Right kidney (tissue), 9 donors: ENCODE measurements at places on chromosomes 2 and 18.

- DNase-seq, result no peak
Measured at GRCh38 chr2:227703280-227703732, 14.5 kb downstream of the SLC19A3 start.

- no peak for DNase-seq
Measured at GRCh38 chr2:100422320-100423055, 5.0 kb upstream of the CHST10 start.

- DNase-seq, result no peak
Measured at GRCh38 chr18:56508370-56509036, 129.9 kb downstream of the TXNL1 start.

DNA sequence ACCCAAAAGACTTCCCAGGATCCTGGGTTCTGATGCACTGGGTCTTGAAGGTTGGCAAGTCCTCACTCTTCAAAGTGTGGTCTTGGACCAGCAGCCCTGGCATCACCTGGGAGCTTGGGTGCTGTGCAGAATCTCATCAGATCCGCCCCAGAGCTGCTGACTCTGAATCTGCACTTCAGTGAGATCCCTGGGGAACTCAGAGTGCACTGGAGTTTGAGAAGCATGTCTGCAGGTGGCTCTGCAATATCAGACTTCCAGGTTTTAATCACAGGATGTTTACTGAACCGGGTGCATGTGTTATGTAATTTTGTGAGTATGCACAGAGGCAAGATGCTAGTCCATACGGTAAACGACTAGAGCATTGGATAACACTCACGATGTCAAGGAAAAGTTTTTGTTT lies 58.0 kb upstream of the BOD1L2 start:
- no peak for DNase-seq

GRCh38 chr2:85170938-85171475 lies 37.8 kb downstream of the TCF7L1 start:
- no peak for DNase-seq

- no peak for DNase-seq
Measured at GRCh38 chr2:205857520-205858237, 175.4 kb downstream of the NRP2 start.

- peak; percentile 69 for DNase-seq
Measured at GRCh38 chr18:77133051-77133834, 660 bp upstream of the MBP start.

- DNase-seq, result no peak
Measured at GRCh38 chr2:173989884-173990215, 24.7 kb upstream of the SP3 start.

GRCh38 chr2:219428469-219428868 lies 6.2 kb upstream of the SPEG start:
- no peak for DNase-seq

DNA sequence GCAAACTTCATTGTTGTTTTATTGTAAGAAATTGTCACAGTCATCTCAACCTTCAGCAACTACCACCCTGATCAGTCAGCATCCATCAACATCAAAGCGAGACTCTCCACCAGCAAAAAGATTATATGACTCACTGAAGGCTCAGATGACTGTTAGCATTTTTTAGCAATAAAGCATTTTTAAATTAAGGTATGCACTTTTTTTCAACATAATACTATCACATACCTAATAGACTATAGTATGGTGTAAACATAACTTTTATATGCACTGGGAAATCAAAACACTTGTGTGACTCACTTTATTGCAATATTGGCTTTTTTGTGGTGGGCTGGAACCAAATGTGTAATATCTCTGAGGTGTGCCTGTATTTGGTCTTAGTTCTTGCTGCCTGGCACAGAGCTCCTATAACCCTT lies 15.6 kb downstream of the SCN1A start:
- no peak for DNase-seq

GRCh38 chr2:65015731-65016130 lies 26.5 kb downstream of the SLC1A4 start:
- DNase-seq, result no peak

DNA sequence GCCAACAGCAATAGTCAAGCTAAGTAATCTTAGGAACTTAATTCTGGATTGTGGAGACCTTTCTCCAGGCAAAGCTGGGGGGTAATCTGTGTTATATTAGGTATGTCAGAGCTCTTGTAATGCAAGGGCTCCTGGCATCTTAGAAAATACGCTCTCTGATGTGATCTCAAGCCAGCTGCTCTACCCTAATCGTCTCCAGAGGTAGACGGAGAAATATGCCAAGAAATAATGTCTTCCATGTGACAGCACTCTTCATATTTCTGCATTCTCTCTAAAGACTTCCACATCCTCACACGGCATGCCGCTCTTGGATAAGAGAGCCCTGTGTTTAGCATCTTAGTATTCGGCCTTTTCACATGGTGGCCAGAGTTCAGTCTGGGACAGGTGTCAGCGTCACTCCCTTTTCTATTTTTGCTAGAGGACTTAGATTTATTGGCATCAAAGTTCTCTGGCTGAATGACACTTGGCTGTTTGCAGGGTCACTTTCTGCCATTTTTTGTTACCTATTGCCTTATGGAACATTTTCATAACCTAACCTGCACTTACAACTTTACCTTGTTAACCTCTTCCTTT lies 25.2 kb downstream of the CAPN13 start:
- DNase-seq, result no peak

DNA sequence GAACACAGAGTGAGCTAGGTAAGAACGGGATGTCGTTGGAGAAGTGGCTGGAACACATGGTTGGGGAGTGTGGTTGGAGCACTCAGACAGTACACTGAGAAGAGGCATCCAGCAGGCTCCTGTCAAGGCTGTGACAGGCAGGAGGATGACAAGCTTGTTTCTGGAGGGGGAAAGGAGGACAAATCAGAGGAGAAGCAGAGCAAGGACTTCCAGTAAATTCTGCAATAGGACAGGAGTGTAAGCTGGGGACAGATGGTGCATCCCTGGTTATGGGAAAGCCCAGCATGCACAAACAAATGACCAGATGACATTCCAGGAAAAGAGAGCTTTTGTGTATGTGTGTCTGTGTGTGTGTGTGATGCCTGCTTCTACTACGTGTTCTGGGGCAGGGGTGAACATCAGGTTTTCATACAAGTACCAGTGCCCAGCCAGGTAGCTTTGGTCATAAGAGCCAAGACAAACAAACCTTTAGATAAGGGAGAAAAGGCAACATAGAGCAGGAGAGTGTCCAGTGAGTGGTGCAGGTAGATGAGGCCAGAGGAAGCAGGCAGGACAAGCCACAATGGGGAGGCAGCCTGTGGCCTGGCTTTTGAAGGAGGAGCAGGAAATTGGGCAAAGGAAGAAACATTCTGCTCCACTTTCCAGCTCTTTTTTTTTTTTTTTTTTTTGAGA lies 32.1 kb upstream of the MAPK4 start:
- DNase-seq, result no peak

GRCh38 chr2:83081826-83082690 lies 1377.0 kb downstream of the SUCLG1 start:
- no peak for DNase-seq

DNA sequence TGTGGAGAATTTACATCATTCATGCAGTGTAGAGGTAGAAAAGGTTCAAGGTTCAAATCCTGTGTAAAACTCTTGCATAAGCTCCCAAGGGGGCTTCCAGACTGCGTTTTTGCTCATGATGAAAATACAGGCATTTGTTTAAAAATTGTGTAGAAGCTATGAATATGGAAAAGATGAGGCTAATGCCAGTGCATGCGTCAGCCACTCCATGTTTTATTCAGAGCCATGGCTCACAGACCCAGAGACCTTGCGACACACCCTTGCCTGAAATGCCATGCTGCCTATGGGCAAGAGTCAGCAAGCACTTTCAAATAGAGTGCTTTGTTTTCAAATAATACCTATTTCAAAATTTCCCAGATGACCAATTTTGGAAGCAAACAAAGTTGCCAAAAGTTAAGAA lies 262.3 kb downstream of the TRIB2 start:
- DNase-seq, result no peak

DNA sequence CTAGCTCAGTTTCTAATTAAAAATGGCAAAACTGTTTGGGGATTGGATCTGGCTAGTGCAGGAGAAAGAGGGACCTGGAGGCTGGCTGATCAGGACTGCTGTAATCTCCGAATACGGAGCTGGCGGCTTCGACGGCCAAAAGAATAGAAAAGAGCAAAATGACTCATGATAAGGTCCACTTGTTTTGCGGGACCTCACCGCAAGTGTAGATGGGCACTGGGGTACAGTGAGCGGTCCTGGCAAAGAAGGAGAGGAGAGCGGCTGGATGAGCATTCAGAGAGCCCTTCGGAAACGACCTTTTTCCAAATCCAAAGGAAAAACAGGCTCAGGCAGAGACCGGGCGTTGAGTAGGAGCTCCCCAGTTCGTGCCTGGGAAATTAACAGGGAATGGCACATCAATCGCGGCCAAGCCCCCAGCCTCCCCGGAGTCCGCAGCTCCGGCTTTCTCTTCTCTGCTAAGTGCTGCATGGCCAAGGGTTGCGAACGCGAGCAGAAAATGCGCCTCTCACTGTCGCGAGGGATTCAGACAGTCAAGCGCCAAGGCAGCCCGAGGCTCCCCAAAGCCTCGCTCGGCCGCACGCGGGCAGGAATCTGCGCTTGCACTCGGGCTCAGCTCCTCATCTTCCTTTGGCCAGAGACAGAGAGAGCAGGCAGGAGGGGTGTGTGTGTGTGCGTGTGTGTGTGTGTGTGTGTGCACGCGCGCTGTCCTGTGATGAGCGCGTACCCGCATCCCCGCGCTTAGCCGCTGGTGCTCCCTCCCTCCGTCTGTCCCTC lies 1.8 kb downstream of the DCC start:
- peak; percentile 75 for DNase-seq

GRCh38 chr2:26540306-26540705 lies 62.4 kb upstream of the OTOF start:
- DNase-seq, result no peak

DNA sequence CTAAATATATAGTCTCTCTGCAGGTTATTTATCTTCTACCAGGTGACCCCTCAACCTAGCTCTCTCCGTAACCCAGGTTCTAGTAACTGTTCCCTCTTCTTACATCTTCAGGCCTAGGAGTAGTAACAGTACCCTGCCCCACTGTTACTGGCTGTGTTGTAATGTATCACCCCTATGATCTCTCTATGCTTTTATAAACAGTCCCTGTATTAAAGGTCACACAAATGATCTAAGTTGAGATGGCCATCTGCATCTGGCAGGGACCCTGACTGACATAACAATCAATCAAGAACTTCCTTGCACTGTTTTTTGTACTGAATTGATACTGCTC lies 219.7 kb upstream of the STK17B start:
- no peak for DNase-seq

DNA sequence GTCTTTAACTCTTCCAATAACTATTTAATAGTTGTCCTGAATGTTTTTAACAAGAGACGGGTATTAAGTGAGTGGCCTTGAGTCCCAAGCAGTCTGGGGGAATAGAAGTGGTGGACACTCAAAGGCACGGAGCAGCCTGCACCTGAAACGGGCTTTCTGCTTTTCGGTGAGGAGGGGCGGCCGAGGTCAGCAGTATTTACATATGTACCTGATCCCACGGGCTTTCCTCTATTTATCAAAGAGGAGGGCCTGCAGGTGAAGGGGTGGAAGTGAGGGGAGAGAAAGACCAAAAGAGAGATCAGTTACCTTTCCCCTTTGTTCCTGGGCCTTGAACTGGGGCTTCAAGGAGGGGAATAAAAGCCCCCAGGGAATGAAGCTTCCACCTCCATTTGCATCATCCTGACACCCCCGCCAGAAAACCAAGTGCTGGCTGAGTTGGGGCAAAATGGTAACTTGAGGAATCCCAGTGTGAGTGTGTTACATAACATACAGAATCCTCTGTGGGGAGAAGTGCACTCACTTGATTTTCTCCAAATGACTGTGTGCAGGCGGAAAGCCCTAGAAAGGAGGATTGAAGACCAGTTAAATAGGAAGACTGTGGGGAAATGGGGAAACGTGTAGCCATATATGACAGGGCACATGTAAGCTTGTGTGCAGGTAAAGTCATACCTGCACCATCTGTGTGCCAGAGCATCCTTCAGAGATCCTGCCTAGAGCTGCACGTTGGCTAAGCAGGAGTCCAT lies 12.4 kb downstream of the POU3F3 start:
- peak; percentile 31 for DNase-seq

DNA sequence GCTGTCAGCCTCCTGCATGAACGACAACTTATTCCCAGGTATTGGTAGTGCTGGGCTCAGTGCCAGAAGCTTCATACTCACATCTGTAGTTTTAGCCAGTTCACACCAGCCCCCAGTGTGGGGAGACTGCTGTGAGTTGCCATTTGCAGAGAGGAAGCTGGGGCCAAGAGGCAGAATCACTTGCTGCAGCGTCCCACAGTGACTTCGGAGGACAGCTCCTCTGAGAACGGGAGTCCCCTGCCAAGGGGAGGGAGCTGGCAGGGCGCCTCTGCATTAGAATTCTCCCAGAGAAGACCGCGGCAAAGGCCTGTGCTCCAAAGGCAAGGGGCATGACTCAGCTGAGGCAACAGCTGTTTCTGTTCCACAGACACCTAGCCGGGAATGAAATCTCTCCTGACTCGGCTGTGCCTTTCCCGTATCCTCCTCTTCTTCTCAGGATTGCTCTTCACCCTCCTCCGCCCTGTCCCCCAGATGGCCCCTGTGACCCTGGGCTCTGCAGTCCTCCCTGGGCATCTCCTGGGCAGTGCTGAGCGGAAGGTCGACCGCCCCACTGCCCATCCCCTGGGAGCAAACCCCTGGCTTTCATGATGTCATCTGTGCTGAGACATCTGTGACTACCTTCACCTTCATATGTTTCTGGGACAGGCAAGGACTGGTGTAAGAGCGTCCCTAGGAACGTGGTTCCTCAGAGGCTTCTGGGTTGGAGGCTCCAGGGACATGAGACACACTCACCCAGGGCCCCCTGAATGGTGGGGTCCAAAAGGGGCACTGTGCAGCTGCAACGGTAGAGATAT lies 18.0 kb downstream of the MAL start:
- DNase-seq, result no peak

GRCh38 chr2:221588306-221588985 lies 16.3 kb upstream of the EPHA4 start:
- DNase-seq, result no peak

DNA sequence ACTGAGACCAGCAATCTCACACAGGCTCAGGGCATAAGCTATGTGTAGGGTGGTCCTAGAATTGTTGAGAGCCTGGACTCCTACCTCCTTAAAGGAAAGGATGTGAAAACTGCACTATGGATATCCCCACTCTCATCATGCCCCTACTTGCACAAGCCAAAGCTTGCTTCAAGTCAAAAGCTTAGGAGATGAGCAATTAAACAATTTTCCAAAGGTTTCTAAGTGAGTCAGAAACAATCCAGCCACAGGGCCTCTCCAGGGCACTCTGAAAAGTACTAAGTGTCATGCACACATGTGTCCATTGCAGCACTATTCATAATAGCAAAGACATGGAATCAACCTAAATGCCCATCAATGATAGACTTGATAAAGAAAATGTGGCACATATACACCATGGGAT lies 215.4 kb downstream of the AFF3 start:
- no peak for DNase-seq

DNA sequence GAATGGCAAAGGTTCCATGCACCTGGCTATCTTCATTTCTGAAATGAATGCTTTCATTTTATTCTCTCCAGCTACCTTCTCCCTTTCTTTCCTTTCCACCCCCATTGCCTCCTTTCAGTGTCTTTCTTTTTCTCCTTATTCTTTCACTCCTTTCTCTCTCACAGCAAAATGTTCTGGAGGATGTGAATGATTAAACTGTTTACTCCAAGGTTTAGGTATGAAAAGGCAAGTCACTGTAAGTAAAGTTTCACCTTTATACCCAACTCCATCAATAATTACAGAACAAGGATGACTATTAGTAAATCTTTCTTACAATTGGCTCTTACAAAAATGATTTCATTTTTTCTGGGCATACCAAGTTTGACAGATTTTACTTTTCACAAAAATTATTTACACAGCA lies 4.3 kb downstream of the PAX8 start:
- DNase-seq, result no peak
